ENCODE measurements at places on chromosomes 3 and 15.

DNA sequence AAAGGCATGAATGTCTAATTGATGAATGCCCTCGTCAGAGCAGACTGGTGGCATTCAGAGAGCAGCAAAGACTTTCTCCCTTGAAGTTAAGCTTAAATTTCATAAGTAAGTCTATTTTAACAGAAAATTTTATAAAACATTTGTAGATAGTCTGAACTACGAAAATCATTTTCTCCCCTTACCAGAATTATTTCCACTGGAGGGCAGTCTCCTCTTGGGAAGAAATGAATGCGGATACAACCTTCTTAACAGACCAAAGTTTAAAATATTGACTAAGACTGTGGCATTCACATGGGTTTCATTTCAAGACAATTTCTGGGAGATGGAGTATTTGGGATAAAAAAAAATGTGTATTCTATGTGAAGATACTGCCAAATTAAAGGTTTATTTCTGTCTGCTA is 669.0 kb downstream of the FHIT start:
- no peak for DNase-seq

GRCh38 chr3:132261506-132261905 is 55.7 kb upstream of the ACP3 start:
- no peak for DNase-seq

DNA sequence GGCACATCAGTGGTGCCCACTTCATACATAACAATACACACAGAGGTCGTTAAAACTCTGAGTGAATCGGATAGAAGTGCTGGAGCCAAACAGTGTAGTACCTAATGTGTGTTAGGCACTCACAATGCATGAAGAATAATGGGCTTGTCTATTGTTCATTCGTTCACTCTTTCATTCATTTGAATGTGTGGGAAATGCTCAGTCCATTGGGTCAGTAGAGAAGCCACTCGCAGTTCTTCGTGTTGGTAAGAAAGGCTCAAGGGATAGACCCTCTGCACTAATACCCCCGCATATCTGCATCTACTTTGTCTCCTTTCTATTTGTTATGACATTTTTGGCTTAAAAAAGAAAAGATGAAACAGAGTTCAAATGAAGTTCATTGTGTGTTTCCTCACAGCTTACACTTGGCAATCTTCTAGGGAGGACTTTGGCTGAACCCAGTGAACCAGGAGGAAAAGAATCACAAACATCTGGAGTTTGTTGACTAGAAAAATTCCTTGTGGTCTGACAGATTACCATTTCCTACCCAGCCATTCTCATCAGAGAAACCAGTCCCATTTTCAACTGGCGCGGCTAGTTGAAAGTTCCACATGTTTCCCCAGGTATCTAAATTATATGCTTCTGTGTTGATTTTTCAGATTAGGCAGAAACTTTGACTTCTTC is 32.8 kb upstream of the MFSD1 start:
- DNase-seq = no peak

DNA sequence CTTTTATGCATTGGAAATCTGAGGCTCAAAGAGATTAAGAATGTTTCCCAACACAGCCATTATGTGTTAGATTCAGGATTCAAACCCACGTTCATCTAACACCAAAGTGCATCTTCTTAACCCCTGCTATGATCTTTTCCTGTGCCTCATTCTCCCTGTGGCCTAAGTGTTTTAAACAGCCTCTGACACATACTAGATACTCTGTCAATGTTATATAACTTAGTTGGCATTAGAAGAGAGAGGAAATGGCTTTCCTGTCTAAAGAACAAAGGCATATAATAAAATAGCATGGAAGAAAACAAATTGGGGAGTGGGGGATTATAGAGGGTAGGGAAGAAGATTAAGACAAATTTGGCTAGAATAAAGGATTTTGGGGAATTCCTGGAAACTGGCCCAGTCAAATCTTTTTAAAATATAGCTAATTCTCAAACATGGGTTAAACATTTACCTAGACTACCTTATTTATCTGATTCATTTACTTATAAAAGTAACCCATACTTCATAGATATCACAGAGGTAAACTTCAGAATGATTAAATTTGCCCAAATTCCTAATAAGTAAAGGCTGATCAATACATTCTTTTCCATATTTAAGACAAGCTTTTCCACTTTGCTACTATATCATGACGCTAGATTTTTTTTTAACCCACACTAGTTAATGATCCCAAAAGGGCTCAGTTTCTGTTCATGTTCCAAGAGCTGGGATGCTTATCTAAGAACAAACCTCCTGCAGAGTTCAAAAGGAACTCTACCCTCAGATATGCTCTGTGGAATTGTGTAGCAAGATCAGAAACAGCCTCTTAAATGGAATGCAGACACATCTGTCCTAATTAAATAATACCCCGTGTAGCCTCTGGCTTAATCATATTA is 122.9 kb upstream of the PTPRG start:
- no peak for DNase-seq

- no peak for DNase-seq
These were observed 37.0 kb downstream of the PARP16 start for GRCh38 chr15:65249641-65250040.

DNA sequence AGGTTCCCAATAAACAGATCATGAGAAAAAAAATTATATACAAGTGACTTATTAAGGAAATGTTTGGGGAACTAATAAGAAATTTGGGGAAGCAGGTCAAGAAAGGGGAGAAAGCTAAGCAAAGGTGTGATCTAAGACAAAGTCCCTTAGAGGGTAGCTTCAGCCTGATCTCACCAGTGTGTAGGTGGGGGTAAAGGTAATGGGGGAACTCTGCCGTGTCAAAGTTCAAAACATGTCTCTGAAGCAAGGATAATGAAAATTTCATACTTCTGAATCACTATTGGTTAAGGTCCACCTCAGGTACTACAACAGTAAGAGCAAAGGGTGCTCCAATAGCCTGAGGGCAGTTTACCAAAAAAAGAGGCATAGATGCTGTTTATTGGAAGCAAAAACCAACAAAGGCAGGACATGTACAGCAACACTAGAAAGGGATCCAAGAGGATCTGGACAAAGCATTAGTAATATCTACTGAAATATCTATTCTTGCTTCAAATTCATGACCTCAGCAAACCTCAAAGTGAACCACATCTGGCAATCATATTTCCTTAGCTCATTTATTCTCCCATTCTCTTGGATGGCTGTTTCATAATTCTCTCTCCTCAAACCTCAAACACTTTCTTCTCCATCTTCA is 6.9 kb downstream of the ACAD11 start:
- DNase-seq = no peak

- DNase-seq = no peak
These were observed 73.7 kb downstream of the IGSF11 start for GRCh38 chr3:118960876-118961450.

- no peak for DNase-seq
These were observed 27.5 kb upstream of the TM4SF19 start for GRCh38 chr3:196365736-196366135.

DNA sequence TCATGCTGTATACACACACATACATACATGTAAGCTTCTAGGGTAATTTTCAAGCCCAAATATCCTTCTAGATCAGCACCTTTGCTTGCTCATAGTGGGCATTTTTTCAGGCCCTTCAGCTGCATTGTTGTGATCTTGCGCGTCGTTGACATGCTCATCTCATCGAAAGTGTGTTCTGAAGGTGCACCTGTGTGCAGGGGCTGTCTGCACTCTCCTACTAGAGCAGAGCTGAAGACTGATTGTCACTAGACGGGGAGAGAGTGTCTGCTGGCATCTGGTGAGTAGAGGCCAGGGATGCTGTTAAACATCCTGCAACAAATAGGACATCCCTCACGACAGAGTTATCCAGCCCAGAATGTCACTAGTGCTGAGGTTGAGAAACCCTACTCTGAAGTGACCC is 35.7 kb upstream of the VILL start:
- no peak for DNase-seq

DNA sequence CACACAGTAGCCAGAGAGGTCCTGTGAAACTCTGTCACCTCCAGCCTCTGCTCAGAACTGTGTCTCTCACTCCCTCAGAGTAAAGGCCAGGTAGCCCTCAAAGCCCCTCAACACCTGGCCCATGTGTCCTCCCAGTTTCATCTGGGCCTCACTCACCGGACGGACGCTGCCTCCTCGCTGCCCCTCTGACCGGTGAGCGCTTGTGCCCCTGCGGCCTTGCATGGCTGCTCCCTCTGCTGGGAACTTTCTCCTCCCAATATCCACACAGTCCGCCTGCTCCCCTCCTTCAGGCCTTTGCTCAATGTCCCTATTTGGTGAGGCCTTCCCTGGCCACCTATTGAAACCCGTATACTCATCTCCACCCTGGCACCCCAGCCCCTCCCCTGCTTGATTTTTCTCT is 36.8 kb upstream of the TRH start:
- no peak for DNase-seq

DNA sequence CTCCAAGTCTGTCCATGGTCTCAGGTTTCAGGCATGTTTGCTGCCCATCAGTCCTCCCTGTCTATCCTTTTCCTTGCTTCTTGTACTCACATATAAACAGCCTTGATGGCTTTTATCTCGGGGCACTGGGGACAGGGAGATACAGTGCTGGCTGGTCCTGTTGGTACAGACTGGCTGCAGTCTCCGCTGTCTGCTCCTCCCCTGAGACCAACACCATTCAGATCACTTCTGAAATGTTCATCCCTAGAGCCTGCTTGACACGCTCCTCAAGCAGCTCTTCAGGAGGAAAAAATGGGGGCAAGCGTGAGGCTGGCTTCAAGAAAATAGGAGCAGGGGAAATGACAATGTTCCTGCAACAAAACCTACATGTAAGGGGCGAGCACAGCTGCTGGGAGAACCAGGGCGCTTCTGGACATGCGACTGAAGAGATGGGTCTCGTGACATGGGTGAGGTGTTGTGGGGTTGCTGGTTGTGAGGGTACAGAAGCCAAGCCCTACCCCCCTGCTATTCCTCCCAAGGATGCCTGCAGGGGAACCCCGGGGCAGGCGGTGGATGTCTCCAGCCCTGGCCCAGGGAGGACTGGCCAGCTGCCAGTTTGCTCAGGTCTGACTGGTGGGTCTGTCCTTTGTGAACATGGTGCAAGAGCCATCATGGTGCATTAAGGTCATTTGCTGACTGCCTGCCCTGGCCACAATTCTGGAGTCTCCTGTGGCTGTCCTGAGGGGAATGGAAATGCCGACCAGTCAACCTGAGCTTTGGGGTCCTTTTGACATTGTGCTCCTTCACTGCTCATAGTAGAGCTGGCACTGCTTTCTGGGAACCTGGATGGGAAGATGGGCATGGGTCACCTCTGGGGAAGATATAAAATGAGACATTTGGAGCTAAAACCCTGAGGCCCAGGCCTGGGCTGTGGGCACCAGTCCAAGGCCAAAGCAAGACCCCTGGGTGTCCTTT is 40.1 kb downstream of the KY start:
- DNase-seq = no peak

GRCh38 chr3:63556401-63556800 is 96.1 kb upstream of the SNTN start:
- no peak for DNase-seq

GRCh38 chr3:35649405-35649804 is 10.1 kb downstream of the ARPP21 start:
- DNase-seq = no peak

- DNase-seq = no peak
These were observed 9.4 kb downstream of the FAM81A start for GRCh38 chr15:59447367-59447766.

GRCh38 chr15:93929375-93930094 is 301.8 kb upstream of the MCTP2 start:
- peak; percentile 37 for DNase-seq

DNA sequence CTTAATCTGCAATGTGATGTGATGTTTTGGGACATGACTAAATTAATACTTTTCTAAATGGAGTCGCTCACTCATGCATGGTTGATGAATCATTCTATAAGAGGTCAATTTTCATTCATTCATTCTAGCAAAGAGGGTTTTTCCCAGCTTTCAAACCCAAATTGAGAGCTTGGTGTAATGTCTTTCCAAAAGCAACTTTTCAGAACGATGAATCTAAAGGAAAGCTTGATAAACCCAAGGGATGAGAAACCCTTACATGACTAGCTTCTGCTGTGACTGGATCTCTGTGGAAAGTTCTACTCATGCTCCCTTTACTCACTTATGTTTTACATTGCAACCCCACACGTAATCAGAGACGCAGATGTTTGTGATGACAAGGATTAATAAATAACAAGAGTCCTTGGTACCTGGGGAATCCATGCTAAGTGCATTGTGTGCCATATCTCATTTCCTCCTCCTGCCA is 47.7 kb downstream of the PDZRN3 start:
- DNase-seq = no peak

- no peak for DNase-seq
These were observed 83.6 kb upstream of the C3orf80 start for GRCh38 chr3:160141485-160142185.

DNA sequence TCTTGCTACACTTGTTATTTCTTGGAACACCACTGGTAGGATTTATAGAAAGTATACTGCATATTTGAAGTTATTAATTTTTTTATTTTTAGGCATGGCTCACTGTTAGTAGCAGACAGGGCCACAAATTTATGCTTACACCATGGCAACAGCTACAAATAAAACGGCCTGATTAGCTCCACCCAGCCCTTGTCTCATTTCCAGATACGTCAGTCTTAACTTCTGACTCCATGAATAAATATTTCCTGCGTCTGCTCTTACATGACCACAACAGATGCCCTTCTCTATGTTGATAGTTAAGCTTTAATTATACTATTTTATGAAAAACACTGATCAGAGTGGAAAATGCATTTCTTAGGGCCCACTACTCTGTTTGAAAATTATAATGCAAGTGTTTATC is 62.3 kb upstream of the CPOX start:
- DNase-seq = no peak

- DNase-seq = no peak
These were observed 42.5 kb downstream of the LPP start for GRCh38 chr3:188196232-188196990.

GRCh38 chr3:78015856-78016255 is 976.0 kb downstream of the ROBO2 start:
- no peak for DNase-seq

- DNase-seq = no peak
These were observed 54.6 kb upstream of the STXBP5L start for GRCh38 chr3:120853416-120853815.

DNA sequence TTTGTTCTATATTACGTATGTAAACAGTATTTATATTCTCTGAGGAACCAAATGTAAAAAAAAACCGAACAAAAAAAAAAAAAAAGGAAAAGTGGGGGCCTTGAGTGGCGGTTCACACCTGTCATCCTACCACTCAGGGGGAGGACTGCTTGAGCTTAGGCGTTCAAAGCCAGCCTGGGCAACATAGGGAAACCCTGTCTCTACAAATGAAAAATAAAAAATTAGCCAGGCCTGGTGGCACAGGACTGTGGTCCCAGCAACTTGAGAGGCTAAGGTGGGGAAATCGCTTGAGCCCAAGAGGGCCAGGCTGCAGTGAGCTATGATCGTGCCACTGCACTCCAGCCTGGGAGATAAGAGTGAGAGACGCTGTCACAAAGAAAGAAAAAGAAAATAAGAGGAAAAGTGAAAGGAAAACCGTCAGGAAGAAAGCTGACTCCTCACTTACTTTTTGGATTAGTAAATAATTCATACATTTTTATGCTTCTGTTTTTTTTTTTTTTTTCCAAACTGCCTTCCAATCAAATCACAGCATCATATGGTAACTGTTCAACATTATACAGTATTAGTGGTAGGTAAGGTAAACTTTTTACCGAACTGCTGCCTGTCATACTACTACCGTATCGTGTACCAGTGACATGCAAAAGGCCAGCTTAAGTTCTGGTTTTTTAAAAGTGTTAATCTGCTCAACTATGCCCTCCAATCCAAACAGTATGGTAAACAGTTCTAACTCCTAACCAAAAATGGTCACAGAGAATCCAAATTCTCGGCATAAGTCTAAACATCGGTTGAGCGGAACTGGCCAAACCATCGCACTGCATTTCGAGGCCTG is 1.2 kb downstream of the PHC3 start:
- DNase-seq = no peak

GRCh38 chr3:134143828-134144401 is 106.7 kb downstream of the RYK start:
- no peak for DNase-seq

All from left ventricle myocardium inferior (tissue), 1 donor.